Mesothelial cell of epicardium (in vitro differentiated cells): ENCODE measurements at places on chromosomes 6 and 20. TPM values are rescaled to one million over a fixed set of nuclear protein-coding genes. Genes with fewer than 3 reads are reported as not detected.

VARS1 gene
- total RNA-seq = 82.8 to 90.4 TPM (median 83.8 TPM) in 3 replicates

ABHD16B gene
- not detected in 3 replicates for total RNA-seq

NRN1 gene
- not detected in 3 replicates for total RNA-seq

ADAT2 gene
- total RNA-seq = 14.2 to 16.5 TPM (median 15.2 TPM) in 3 replicates

LKAAEAR1 gene
- total RNA-seq = 0.36 TPM in 1 of 3 replicates, not detected in the others

MRS2 gene
- 27.5 to 28.3 TPM (median 27.5 TPM) in 3 replicates for total RNA-seq

GRIK2 gene
- 2.9 to 4.1 TPM (median 3.2 TPM) in 3 replicates for total RNA-seq

TTBK1 gene
- total RNA-seq = 0.29 to 0.34 TPM (median 0.29 TPM) in 3 replicates

MMP24 gene
- total RNA-seq = 0.99 to 1.3 TPM (median 1.1 TPM) in 3 replicates

PEX7 gene
- total RNA-seq = 6.8 to 8.3 TPM (median 7.8 TPM) in 3 replicates

CYB5R4 gene
- 8.4 to 8.7 TPM (median 8.6 TPM) in 3 replicates for total RNA-seq

SMLR1 gene
- not detected in 3 replicates for total RNA-seq

FKBP1C gene
- total RNA-seq = 0.20 to 0.97 TPM (median 0.67 TPM) in 3 replicates

RIPOR3 gene
- 18.8 to 20.0 TPM (median 19.2 TPM) in 3 replicates for total RNA-seq

NEURL2 gene
- 7.2 to 8.3 TPM (median 8.1 TPM) in 3 replicates for total RNA-seq

MCHR2 gene
- not detected in 3 replicates for total RNA-seq

SOBP gene
- total RNA-seq = 7.6 to 8.8 TPM (median 7.6 TPM) in 3 replicates

DSP gene
- total RNA-seq = 163 to 172 TPM (median 171 TPM) in 3 replicates

DEFB132 gene
- total RNA-seq = not detected in 3 replicates

SMIM26 gene
- 64.2 to 65.3 TPM (median 64.8 TPM) in 3 replicates for total RNA-seq

ZBTB12 gene
- 35.3 to 37.1 TPM (median 35.9 TPM) in 3 replicates for total RNA-seq

IYD gene
- total RNA-seq = not detected in 3 replicates

DLK2 gene
- total RNA-seq = 3.5 to 4.7 TPM (median 4.1 TPM) in 3 replicates

FAM83D gene
- 10.2 to 11.5 TPM (median 10.8 TPM) in 3 replicates for total RNA-seq

RNF5 gene
- total RNA-seq = 60.7 to 62.8 TPM (median 62.1 TPM) in 3 replicates

WFDC12 gene
- not detected in 3 replicates for total RNA-seq

HLA-DRA gene
- total RNA-seq = not detected in 3 replicates
